Neural crest cell (in vitro differentiated cells): ENCODE measurements at places on chromosomes 6 and 20. TPM values are rescaled to one million over a fixed set of nuclear protein-coding genes. Genes with fewer than 3 reads are reported as not detected.
A peak's percentile ranks its signal among the peaks of the same experiment; 100 is the strongest.

DNA sequence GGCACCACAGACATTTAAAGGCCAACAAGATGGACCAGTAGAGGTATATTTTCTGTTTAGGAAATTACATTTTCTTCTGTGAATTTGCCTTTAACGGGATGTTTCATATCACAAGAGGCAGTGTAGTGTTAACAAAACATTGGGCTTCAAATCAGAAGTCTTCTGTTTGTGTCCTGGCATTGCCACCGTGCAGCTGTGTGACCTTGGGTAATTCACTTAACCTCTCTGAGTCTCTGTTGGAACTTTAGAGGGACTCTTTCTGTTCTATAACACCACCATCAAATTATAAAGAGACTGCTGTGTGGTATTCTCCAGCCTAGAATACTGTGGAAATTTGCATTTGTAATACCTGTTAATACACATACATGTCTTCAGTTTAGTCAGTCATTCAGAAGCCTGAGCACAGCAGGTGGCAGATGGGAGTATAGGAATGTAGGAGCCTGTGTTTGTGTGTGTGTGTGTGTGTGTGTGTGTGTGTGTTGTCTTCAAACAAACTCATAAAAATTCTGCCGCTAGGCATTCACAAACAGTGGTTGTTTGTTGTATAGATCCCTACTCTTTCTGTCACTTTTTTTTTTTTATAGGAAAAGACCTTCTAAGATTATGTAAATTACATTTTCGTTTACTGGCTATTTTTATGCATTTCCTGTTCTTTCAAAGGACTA is 22.6 kb downstream of the UST start:
- H3K27me3 ChIP-seq: no peaks in the 10 kb centered on the region
- peaks cover 12% of the 10 kb centered on the region for H3K4me1 ChIP-seq
- H3K4me3 ChIP-seq: no peak overlapping the region
- DNase-seq: no peak
- no peaks in the 10 kb centered on the region for H3K36me3 ChIP-seq
- no peak overlapping the region for H3K27ac ChIP-seq

The SLC22A2 gene
- total RNA-seq: not detected in 2 replicates

- no peak for DNase-seq
- H3K4me1 ChIP-seq: peaks cover 40% of the 10 kb centered on the region
- no peak overlapping the region for H3K4me3 ChIP-seq
- H3K36me3 ChIP-seq: no peaks in the 10 kb centered on the region
- no peaks in the 10 kb centered on the region for H3K27me3 ChIP-seq
Observed at GRCh38 chr6:37488476-37488875, 11.2 kb downstream of the CCDC167 start.

DNA sequence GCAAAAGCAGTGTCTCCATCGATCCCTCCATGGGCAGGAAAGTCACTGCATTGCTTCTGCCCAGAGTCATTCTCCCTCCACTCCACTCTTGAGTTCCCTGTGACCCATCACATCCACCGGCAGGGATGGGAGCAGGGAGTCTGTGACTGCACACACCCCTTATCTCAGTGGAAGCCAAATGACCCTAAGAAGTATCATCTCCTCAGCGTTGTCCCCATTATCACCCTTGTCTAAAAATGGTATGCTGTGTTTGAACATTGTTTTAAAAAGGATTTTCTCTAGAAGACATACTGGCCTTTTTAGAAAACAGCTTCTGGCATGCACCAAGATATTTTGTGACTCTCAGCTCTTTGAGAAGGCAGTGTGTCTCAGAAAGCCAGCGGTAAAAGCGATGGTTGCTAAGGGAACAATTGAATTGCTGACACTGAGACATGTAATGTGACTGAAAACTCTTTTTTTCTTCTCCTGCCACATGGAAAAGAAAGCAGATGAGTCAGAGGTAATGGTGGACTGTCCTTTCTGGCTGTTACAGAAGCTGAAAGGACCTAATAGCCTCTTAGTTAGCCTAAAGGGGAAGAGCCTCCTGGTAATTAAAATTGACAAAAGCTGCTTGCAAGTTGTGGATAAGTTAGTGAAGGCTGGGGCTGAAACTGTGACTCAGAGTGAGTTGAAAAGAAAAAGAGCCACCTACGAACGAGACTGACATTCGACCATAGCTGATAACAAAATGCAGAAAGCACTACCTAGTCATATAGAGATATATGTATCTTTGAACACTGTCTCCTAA is 120.5 kb downstream of the MAP3K7 start:
- DNase-seq: no peak
- peak overlapping the region; percentile 87 for H3K27ac ChIP-seq
- no peaks in the 10 kb centered on the region for H3K27me3 ChIP-seq

The BPIFB4 gene
- not detected in 2 replicates for total RNA-seq

GRCh38 chr20:6395695-6396094 is 272.9 kb upstream of the FERMT1 start:
- DNase-seq: no peak
- no peak overlapping the region for H3K27ac ChIP-seq
- no peaks in the 10 kb centered on the region for H3K4me1 ChIP-seq
- no peak overlapping the region for H3K4me3 ChIP-seq
- H3K27me3 ChIP-seq: peaks cover 2% of the 10 kb centered on the region
- H3K36me3 ChIP-seq: no peaks in the 10 kb centered on the region

The EDN1 gene
- total RNA-seq: 0.14 TPM in 1 of 2 replicates, not detected in the other

- H3K27me3 ChIP-seq: no peaks in the 10 kb centered on the region
- no peak for DNase-seq
Observed at GRCh38 chr20:45810191-45810970, 2.1 kb upstream of the UBE2C start.

DNA sequence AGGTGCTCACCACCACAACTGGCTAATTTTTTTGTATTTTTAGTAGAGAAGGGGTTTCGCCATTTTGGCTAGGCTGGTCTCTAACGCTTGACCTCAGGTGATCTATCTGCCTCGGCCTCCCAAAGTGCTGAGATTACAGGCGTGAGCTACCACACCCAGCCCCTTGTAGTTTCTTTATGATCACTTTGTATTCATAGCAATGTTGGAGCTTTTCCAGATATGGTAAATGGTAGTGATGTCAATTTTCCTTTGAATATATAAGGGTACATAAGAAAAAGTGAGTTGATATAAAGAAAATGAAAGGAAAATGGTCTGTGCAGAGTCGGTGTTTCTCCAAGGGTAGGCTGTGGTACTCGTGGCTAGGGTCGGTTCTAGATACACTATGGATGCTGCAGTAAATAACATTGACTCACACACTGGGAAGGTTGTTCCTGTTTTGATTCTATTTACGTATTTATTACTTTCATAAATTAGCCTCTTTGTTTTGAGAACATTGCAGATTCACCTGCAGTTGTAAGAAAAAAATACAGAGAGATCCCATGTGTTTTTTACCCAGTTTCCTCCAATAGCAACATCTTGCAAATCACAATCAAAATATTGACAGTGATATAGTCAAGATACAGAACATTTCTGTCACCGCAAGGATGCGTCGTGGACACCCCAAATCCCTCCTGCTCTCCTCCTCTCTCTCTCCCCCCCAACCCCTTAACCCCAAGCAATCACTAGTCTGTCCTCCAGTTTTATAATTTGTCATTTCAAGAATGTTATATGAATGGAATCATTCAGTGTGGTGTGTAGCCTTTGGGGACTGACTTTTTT is 2.5 kb downstream of the ZNF831 start:
- no peak overlapping the region for H3K27ac ChIP-seq
- no peaks in the 10 kb centered on the region for H3K4me1 ChIP-seq
- H3K27me3 ChIP-seq: peaks cover 14% of the 10 kb centered on the region
- H3K4me3 ChIP-seq: no peak overlapping the region
- no peaks in the 10 kb centered on the region for H3K36me3 ChIP-seq

DNA sequence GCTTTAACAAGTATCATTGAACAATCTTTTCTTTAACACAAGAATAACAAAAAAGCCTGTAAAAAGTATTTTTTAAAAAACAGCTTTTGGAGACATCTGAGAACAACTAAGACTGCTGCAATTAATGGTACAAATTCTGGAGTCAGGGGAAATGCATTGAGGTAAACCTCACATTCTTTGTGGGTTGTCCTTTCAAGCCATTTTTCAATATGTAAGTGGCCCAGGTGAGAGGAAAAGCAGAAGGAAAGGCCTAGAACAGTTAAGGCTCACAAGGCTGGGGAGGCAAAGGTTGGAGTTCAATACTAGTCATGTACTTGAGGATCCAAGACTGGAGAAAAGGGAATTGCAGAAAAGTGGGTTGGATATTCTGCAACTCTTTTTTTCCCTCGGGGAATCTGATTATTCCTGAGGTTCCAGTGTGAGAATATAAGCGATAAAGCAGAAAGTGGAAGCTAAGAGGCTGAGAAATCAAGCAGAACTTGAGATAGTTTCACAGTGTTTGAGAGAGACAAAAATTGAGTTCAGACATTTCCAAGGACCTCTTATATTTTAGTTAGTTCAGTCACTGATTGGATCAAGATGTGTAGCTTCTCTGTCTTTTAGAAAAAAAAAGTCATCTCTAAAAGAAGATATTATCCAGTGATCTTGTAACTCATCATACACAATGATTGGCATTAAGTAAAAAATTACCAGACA is 25.0 kb upstream of the TXLNB start:
- H3K27me3 ChIP-seq: no peaks in the 10 kb centered on the region
- no peak for DNase-seq
- H3K4me3 ChIP-seq: no peak overlapping the region
- no peak overlapping the region for H3K27ac ChIP-seq

The PRPH2 gene
- total RNA-seq: not detected in 2 replicates

DNA sequence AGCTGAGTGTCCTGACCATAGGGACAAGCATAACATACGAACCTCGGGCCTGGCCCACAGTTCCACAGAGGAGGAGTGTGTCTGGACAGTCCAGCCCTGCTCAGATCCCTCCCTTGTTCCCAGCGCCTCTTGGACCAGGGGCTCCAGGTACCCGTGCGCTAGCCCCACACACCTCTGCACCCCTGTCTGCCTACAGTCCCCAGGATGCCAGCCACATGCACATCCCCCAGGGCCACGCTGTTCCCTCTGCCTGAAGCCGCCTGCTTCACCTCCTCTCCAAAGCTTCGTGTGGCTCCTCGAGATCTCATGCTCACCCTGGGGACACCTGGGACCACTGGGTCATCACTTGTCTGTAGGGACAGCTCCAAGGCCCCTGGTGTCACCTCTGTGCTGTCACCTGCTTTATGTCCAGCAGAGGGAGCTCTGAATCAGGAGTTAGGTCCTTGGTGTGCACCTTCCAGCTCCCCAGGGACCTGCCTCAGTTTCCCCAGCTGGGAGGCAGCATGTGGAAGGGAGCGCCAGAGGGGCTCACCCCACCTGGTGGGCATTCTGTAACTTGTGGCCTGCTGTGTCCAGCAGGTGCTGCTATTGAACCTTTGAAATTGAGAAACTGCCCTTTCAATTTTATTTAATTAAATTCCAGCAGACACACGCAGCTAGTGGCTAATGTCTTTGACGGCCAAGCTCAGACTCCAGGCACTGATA is 7.3 kb upstream of the YTHDF1 start:
- peaks cover 10% of the 10 kb centered on the region for H3K4me1 ChIP-seq
- no peak overlapping the region for H3K4me3 ChIP-seq
- H3K27me3 ChIP-seq: peaks cover 17% of the 10 kb centered on the region
- H3K27ac ChIP-seq: no peak overlapping the region
- peak; percentile 56 for DNase-seq

The ZNF133 gene
- 12.6 and 16.1 TPM in 2 replicates for total RNA-seq

DNA sequence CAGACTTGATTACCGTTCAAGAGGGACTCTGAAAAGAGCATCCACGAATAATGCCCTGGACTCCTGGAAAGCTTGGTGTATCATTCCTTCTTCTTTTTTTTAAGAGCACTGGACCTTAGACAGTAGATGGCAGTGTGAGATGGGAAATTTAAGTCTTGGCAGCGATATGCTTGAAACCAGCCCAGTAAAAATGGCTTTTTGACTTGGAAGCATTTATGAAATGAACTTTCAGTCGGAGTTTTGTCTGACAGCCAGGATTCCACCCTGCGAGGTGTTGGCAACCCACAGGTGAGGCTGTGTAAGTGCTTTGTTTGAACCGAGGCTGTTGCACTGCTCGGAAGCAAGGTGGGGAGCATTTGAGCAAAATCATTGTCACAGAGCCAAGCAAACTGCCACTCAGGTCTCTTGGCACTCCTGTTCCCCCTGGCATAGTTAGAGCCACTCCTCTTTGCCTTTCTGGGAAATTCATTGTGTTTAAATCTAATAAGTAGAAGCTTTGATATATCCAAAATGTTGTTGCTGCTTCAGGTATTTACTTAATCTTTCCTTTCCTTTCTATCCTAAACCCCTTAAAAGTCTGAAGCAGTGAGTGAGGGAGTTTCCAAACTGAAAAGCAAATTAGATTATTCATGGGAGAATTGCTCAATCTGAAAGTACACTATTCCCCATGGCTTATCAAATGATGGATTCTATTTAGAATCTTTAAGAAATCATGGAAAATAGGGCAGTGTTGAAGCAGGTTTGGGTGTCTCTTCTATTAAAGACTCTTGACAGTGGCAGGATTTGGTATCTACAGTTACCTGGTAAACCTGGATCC is 272.8 kb upstream of the SLC35B3 start:
- H3K4me1 ChIP-seq: no peaks in the 10 kb centered on the region
- peaks cover 2% of the 10 kb centered on the region for H3K27me3 ChIP-seq
- H3K36me3 ChIP-seq: no peaks in the 10 kb centered on the region
- no peak overlapping the region for H3K4me3 ChIP-seq

GRCh38 chr6:20906945-20907344 is 372.7 kb downstream of the CDKAL1 start:
- peaks cover 21% of the 10 kb centered on the region for H3K36me3 ChIP-seq
- H3K27me3 ChIP-seq: no peaks in the 10 kb centered on the region
- no peak overlapping the region for H3K27ac ChIP-seq
- no peaks in the 10 kb centered on the region for H3K4me1 ChIP-seq
- no peak for DNase-seq
- H3K4me3 ChIP-seq: no peak overlapping the region

The TFAP2D gene
- total RNA-seq: not detected in 2 replicates

The RIMS1 gene
- total RNA-seq: 4.5 and 5.3 TPM in 2 replicates

DNA sequence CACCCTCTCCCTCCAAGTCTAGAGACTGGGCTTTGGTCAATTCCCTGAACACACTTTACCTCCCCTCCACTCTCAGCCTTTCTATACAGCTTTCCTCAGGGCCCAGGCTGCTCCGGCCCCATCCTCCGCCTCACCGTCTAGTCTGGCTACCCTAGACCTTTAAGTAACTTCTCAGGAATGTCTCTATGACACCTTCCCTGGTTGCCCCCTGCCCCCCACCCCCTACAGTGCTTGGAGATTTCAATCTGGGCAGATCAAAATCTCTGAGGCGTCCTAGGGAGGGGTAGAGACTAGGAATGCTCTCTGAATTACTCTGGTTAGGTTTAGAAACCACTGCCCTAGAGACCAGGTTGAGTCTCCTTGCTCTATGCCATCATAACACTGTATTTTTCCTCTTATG is 6.1 kb downstream of the UBE2J1 start:
- H3K4me1 ChIP-seq: peaks cover 36% of the 10 kb centered on the region
- no peak overlapping the region for H3K27ac ChIP-seq
- no peak for DNase-seq
- no peaks in the 10 kb centered on the region for H3K27me3 ChIP-seq
- no peaks in the 10 kb centered on the region for H3K36me3 ChIP-seq

GRCh38 chr6:70884074-70884983 is 72.5 kb downstream of the B3GAT2 start:
- no peaks in the 10 kb centered on the region for H3K27me3 ChIP-seq
- H3K4me3 ChIP-seq: no peak overlapping the region
- H3K36me3 ChIP-seq: no peaks in the 10 kb centered on the region
- no peaks in the 10 kb centered on the region for H3K4me1 ChIP-seq
- H3K27ac ChIP-seq: no peak overlapping the region
- DNase-seq: peak; percentile 83
